ENCODE measurements at places on chromosomes 12 and 14.

DNA sequence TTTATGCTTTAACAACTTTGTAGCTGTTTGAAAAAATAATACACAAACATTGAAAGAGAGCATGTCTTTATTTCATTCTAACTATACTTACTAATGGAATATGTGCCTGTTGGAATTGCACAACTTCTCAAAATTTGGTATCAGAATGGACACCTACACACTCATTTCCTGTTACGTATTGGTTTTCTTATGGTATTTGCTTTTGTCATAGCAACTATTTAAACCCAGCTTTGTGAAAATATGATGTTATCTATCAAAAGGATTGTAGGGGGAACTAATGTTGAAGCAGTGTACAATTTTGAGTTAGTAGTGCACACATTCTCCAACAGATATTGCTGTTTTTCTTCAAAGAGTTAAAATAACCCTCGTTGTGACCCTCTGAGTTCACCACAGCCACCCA is 52.6 kb downstream of the RBMS2 start:
- DNase-seq = peak; percentile 69

GRCh38 chr12:129821964-129822363 is 81.9 kb downstream of the TMEM132D start:
- no peak for DNase-seq

DNA sequence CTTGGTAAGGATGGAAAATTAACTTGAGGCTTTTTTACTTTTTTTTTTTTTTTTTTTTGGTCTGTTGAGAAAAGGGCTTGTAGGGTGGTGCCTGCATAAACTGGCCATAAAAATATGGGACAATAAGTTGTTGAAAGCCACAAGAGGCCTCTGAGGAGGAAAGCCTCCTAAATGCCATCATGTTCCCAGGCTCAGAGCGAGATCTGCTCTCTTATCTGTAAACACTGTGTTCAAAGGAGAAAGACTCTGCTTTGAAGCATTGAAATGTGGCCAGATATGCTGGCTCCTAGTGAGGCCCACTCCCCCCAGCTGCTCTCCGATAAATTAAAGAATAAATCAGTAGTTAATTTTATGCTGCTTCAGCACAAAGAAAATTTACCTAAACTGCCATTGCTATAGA is 504.9 kb downstream of the DIO2 start:
- DNase-seq = no peak

- DNase-seq = peak; percentile 36
Observed at GRCh38 chr14:21049271-21049673, 7.1 kb downstream of the RNASE7 start.

DNA sequence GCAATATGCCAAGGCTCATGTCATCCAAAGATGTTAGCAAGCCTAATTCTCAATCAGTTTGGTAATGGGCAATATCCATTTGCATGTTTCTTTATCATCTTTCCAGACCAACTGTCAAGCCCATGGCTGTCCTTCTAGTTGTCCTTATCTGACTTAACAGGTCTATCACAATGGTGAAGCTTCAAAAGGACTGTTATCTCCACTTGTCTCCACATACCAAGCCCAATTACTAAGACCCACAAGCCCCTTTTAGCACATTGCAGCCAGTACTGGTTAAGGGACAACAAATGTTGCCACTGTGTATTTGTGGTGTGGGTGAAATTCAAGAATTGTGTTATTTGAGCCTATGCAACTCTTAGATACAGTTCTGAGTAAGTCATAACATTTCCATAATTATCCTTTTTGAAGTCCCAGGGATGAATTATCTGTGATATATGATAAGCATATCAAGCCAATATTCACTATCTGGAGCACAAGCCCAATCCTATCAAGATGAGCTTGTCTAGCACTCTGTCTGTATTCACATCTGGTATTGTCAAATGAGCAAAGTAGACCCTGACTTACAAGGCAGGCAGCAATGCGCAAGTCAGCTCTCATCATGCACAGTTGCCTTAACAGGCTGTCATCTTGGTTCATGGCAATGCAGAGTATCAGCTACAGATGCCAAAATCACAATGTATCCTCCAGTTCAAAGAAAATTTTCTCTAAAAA is 19.3 kb upstream of the ST8SIA1 start:
- DNase-seq = no peak

- no peak for DNase-seq
Observed at GRCh38 chr14:22803687-22803974, 11.6 kb downstream of the SLC7A7 start.

GRCh38 chr12:120710031-120710804 is at the start of gene UNC119B:
TSS of gene UNC119B (plus strand) at chr12:120710458. CDS start at chr12:120710475, 17 bp downstream.
- peak; percentile 97 for DNase-seq

DNA sequence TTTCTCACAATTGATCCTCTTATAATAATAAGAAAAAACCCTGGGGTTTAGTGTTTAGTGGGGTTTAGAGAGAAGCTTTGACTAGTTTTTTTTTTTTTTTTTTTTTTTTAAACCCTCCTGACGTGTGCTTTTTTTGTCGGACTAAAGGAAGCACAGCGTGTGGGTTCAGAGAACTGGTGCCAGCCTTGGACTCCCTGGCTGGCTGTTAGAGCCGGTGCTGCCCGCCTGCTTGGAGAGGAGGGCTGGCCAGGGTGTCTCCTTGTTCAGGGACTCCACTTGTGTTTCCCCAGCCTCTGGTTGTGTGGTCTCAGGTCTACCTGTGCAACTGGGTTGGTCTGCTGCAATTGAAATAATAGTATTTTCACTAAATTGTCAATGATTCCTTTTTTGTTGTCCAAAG is 54.1 kb upstream of the ASPG start:
- DNase-seq = no peak

- no peak for DNase-seq
Observed at GRCh38 chr12:103810111-103810510, 30.9 kb downstream of the NT5DC3 start.

DNA sequence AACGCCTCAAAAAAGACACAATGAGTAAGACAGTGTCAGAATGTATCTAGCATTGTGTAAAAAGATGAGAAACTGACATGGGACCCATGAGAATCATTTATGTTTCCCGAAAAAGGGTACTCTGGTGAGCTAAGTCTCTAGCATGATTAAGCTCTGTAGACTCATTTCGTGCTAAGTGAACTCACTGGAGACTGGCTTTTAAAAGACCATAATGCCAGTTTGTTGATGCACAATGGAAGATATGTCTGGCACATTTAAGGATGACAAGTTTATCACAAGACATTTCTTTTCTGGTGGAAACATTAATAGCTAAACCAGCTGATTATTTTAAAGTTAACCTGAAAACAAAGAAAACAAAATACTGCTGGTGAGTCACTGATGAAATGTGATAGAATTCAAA is 233.5 kb downstream of the SLC2A13 start:
- DNase-seq = no peak

GRCh38 chr14:78143489-78144145 is 26.6 kb upstream of the NRXN3 start:
- DNase-seq = no peak

DNA sequence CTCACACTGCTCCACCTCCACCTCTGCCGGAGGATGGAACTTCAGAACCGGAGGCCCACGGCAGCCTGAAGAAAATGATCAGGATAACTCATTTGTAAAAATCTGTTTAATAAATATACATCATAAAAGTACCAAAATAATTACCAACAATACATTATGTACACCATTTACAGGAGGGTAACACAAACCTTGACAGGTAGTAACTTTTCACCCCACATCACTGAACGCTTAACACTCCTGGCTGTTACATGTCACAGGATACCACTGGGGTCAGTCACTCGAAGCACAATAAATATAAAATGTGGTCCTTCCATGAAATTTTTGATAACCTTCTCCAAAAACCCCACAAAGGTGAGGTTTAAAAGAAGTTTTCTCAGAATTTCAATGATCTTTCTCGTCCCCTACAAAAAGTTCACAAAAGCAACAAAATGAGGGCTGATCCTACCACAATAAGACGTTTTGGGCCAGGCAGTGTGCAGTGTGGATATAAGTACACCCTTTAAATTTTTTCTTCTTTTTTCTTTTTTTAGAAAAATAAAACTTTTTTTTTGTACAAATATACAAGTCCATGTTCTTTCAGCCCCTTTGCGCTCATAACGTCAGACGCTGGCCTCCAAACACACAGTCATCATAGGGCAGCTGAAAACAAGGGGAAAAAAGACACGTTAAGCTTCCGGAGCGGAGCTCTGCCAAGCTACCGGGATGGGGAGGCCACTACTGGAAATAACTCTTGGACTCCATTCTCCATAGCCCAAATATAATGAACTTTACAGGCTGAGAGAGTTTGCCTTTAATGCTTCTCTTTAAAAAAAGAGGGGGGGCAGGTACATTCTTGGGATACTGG is 2.9 kb downstream of the NFKBIA start:
- no peak for DNase-seq

DNA sequence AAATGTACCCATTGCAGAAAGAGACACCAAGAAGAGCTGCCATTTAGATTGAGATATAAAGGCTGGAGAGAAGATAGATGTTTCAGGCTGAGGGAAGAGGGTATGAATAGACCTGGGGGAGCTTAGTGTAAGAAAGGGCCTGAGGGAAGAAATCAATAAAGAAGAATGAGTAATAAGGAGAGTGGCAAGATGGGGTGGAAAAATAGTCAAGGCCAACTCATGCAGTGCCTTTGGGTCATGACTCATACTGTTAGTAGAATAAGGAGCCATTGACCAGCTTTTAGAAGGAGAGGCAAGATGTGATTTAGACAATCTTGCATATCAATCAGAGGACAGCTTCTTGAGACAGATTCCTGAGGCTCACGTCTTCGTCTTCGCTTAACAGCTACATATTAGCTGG is 287.5 kb downstream of the DUSP6 start:
- DNase-seq = no peak

GRCh38 chr12:750366-751191 is 1.8 kb upstream of the WNK1 start:
- DNase-seq = peak; percentile 18

GRCh38 chr14:31371646-31372045 is 48.7 kb downstream of the HEATR5A start:
- DNase-seq = no peak

DNA sequence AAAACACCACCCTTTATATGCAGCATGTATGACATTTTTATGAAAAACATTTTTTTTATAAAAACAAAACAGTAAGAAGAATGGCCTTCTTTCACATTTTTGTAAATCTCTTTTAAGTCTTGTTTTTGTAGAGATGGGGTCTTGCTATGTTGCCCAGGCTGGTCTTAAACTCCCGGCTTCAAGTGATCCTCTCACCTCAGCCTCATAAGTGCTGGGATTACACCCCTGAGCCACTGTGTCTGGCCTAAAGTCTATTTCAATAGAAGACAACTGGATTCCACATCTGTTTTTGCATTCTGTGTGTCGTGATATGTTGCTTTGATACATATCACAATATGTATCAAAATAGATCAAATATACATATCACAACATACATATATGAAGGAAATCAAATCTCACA is 98.9 kb downstream of the ELK3 start:
- no peak for DNase-seq

GRCh38 chr12:41924111-41924510 is 220.6 kb downstream of the GXYLT1 start:
- no peak for DNase-seq

DNA sequence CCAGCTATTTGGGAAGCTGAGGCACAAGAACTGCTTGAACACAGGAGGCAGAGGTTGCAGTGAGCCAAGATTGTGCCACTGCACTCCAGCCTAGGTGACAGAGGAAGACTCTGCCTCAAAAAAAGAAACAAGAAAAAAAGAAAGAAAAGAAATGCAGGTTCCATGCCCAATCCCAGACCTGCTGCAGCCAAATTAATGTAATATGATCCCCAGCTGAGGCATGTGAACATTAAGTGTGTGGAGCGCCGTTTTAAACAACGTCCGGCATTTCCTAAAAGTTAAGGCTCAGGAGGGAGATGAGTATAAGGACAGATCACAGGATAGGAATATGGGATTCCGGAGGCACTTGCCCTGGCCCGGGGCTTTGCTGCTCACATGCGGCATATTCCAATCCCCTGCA is 162.9 kb downstream of the KSR2 start:
- no peak for DNase-seq

GRCh38 chr12:106960443-106960842 is 4.7 kb downstream of the TMEM263 start:
- DNase-seq = no peak

- peak; percentile 76 for DNase-seq
Observed at GRCh38 chr12:25423355-25424050, 129.6 kb downstream of the LMNTD1 start.

- no peak for DNase-seq
Observed at GRCh38 chr14:29803045-29803444, 124.6 kb downstream of the PRKD1 start.

DNA sequence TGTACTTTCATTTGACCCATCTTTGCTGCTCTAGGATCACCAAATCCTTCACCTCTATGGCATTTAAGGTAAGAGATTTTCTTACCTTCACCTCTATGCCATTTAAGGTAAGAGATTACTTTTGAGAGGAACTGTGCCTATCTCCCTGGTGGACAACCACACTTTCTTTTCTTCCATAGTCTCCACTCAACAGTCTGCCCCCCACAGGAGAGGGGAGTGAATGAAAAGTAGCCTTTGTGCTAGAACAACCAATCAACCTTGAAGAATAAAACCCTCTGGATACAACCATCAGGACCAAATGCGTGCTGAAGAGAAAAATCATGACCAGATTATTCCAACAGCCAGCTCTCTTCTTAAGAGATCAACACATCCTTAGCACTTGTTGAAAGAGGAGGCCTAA is 258.6 kb upstream of the TMPO start:
- no peak for DNase-seq

- DNase-seq = peak; percentile 35
Observed at GRCh38 chr12:76916170-76916540, 37.3 kb upstream of the CSRP2 start.

GRCh38 chr12:53870117-53870516 is 68.5 kb upstream of the HOXC13 start:
- no peak for DNase-seq

- DNase-seq = no peak
Observed at GRCh38 chr12:28645891-28646290, 455.6 kb downstream of the CCDC91 start.

DNA sequence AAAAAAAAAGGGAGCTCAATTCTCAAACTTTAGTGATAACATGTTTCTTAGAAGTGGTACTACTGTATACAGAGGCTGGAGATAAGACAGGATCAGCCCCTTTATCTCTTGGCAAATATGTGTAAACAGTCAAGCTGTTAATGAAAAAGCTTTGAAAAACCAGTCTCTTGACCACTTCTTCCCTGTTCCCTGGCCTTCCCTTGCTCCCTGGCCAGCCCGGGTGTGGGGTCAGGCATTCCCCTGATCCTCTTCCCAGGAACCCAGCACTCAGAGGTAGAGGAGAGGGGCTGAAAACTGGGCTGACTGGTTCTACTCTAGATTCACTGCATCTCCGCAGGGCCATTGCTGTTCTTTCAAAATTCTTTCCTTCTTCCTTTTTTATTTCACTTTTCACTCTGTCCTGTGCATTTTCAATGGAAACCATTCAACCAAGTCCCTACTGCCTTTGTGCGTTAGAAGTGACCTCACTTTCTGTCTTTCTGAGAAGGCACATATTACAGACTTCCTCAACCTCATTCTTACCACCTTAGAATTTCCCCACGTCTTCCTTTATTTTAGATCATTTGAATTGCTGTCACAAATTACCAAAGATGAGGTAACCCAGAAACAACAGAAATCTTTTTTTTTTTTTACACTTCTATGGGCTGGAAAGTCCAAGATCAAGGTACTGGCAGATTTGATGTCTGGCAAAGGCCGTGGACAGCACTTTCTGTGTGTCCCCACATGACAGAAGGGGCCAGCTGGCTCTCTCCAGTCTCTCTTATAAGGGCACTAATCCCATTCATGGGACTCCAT is 5.7 kb downstream of the GNG2 start:
- no peak for DNase-seq

GRCh38 chr12:71442567-71442931 is 3.0 kb downstream of the LGR5 start:
- DNase-seq = peak; percentile 6

GRCh38 chr12:52254965-52255751 is 19.3 kb upstream of the KRT86 start:
- peak; percentile 73 for DNase-seq
